ENCODE measurements at places on chromosomes 11 and 22.

GRCh38 chr11:60511393-60511792 is 3.8 kb upstream of the MS4A13 start:
- no peak for DNase-seq

DNA sequence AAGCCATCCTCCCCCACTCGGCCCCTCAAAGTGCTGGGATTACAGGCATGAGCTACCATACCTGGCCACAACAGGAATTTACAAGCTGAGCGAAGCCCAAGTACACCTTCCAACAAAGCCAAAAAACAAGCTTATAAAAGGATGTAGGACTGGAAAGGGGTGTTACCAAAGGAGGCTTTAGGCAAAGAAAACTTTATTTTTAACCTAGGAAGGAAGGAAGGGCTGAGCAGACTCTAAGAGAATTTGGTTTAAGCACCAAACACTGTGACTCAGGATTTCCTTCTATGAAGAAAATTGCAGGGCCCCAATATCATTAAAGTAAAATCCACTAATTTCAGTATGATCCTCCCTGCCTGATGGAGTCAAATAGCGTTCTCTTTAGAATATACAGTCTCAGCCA is 12.1 kb downstream of the DENND5A start:
- no peak for DNase-seq

- DNase-seq: no peak
Observed at GRCh38 chr11:91156041-91156440, 933.2 kb upstream of the CHORDC1 start.

- no peak for DNase-seq
Observed at GRCh38 chr11:77102246-77103210, at the start of gene OMP. TSS of gene OMP (plus strand) at chr11:77102840. CDS start at chr11:77102840, 0 bp downstream.

GRCh38 chr22:19818324-19819207 is 36.1 kb downstream of the GNB1L start:
- no peak for DNase-seq

Measured in choroid plexus epithelial cell (primary cell).